NCI-H748 treated with DMSO at 0.1 percent for 48 hours (cell line): ENCODE measurements at places on chromosomes 4 and X.

DNA sequence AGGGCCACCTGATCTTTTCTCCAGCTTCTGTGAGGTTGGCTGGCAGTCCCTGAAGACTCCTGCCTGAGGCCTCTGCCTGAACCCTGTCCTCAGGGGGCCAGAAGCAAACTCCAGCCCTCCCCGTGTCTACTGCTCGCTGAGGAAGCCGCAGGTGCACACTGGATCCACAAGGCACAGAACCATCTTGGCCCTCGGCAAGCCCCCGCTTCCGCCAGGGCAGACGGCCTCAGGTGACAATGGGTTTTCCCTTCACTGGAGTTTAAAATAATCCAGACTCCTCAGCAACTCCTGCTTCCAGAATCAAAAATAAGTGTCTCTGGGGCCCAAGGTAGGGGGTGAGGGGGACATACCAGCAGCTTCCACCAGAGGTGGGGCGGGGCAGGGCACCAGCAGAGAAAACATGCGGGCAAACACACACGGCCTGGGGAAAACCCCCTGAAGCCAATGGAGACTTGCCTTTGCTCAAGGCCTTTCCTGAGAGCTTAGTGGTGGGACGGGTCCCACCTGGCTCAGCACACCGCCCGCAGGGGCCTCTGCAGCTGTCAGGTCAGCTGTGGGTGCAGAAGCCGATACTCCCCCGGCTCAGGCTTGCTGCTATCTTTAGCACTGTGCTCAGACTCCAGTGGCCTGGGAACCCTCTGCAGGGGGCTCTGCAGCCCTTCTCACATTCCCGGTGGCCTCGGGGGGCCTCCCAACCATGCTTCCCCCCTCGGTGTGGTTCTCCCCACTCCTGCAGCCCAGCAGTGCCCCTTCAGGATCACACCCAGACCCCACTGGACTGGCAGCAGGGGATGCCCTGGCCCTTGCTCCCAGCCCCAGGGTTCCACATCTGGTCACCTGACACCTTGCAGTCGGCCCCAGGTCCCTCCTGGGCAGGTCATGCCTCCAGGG lies 1.9 kb downstream of the MYL5 start:
- DNase-seq = no peak

DNA sequence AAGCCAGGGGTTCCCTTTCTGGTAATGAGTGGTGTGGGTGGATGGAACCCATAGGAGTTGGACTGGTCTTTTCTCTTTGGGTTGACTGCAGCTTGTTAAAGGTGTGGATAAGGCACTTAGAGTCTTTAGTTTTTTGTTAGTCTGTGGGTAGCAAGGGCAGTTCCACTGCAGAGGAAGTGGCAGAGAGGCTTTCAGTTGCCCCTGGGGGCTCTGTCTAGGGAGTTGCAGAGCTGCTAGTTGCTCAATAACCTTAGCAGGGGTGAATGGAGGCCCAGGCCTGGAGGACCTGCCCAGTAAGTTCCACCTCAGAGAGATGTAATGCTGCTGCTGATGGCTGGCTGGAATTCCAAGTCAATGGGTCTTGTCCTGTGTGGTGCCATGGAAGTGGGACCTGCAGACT lies 282.6 kb upstream of the NDST4 start:
- no peak for DNase-seq

DNA sequence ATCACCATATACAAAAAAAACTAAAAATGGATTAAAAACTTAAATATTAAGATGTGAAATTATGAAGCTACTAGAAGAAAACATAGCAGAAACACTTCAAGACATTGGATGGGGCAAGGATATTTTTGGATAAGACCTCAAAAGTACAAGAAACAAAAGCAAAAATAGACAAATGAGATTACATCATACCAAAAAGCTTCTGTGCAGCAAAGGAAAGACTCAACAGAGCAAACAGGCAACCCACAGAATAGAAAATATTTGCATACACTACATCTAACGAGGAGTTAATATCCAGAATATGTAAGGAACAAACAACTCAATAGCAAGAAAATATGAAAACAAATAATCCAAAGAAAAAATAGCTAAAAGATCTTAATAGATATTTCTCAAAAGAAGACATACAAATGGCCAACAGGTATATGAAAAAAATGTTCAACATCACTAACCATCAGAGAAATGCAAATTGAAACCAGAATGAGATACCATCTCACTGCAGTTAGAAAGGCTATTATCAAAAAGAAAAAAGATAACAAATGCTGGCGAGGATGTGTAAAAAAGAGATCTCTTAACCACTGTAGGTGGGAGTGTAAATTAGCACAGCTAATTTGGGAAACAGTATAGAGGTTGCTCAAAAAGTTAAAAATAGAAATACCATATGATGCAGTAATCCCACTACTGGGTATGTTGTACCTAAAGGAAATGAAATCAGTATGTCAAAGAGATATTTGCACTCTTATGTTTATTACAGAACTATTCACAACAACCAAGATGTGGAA lies 17.8 kb upstream of the LRCH2 start:
- no peak for DNase-seq

DNA sequence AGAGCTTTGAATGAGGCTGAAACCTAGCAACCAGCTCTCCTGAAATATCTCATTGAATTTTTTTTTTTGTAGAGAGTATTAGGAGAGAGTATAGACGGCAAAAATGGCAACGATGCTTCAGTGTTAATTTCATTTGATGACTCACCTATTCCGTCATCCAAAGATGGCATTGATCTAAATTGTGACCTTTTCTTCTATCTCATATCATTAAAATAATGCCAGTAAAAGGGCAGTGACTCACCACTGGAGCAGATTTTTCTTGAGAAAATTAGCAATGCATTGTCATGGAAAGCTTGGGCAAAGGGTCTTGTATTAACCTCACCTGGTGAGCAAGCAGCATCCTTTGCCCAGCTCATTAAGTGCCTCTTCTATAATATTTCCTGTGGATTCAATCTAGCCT lies 19.6 kb downstream of the VMA21 start:
- no peak for DNase-seq

DNA sequence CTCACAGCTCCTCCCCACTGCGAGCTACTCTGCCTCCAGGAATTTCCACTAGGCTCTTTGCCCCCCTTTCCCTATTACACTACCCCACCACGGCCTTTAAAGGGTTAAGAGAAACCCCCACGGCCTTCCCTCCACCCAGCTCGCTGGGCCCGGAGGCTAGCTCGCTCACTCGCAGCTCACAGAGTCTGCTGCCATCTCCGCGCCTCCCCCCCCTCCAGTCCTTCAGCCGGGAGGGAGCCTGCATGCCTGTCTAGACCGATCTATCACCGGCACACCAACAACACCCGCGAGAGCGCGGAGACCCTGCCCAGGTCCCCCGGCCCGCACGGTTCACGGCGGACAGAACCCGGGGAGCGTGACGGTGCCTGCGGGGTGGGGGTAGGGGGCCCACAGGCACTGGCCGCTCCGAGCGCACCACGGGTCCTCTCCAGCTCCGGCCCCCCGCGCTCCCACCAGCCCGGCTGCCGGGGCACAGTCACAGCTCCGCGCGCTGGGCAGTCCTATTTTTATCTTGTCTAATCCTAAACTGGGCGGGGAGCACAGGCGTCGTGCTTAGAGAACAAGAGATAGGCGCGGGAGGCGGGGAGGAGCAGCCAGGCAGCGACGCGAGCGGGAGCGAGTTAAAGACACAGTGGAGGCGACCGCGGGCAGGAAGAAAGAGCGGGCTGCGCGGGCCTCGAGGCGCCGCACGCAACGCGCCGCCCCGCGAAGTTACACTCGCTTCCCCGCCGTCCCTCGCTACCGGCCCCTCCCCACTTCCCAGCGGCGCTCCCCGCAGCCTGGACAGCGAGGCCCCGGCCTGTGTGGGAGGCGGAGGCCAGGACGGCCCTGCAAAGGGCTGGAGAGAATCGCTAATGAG lies 3.5 kb downstream of the BCOR start:
- peak; percentile 16 for DNase-seq

DNA sequence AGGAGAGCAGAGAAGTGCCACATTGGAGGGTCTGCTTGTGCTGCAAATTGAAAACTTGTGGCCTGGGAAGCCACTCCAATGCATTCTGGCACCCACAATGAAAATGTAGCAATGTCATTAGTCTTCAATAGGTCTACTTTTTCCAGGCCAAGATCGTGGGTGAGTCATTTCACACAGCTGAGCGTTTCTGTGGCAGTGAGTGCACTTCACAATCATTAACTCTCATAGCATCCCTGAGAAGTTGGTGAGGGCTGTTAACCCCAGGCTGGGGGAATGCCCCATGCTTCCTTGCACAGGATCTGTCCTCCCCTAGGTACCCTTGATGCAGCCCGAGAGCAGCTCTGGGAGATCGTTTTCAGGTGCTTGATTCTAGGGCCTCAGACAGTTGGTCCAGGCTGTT lies 196.8 kb upstream of the ATP6AP2 start:
- DNase-seq = no peak

GRCh38 chrX:48509245-48509590 lies 426 bp downstream of the PORCN start:
- no peak for DNase-seq

- no peak for DNase-seq
Observed at GRCh38 chrX:39941332-39941920, 156.3 kb downstream of the BCOR start.

DNA sequence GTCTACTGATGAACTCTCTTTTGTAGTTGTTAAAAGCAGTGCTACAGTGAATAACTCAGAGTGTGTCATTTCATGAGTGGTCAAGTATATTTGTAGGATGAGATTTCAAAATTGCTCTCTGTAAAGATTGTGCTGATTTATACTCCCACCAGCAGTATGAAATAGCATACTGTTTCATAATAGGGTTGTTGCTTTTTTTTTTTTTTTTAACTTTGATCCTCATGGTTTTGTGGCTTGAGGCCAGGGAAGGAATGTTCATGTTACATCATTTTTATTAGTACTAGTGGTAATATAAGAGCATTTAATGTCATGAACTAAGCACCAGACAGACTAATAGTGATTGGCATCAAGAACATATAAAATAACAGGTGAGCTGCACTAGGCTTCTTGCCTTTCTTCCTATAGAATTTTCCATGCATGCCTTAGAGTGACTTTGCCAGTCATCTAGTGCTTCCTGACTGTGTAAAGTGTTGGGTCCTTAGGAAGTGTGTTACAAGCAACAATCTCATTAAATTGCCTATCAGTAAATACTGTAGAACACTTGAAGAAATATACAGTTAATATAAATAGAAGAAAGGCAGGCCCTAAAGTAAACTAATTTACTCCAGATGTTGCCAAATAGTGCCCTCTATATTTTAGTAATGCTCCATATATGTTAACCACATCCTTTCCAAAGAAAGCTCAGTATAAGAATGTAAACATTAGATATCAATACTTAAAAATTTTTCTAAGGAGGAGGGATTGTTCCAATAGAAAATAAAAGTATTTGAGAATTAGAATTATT lies 38.6 kb upstream of the MSMO1 start:
- DNase-seq = no peak

- DNase-seq = no peak
Observed at GRCh38 chr4:651884-652642, 22.0 kb downstream of the ATP5ME start.

- no peak for DNase-seq
Observed at GRCh38 chr4:4655901-4656300, 114.1 kb upstream of the STX18 start.

DNA sequence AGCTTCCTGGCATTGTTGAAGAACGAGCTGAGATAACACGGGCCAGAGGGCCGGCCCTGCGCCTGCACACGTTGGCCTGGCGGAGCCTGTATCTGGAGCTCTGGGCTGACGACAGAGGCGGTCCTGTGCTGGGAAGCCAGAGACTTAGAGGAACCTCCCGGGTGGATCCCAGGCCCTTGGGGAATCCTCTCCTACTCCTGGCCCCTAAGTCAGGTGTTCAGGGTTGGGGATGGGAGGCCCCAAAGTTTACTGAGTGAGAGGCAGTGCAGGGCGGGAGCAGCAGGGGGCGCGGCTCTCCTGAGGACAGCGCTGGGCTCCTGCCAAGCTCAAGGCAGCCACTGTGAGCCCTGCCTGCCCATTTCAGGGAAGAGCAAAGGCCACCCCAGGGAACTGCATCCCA lies 2.5 kb upstream of the HTRA3 start:
- DNase-seq = no peak

DNA sequence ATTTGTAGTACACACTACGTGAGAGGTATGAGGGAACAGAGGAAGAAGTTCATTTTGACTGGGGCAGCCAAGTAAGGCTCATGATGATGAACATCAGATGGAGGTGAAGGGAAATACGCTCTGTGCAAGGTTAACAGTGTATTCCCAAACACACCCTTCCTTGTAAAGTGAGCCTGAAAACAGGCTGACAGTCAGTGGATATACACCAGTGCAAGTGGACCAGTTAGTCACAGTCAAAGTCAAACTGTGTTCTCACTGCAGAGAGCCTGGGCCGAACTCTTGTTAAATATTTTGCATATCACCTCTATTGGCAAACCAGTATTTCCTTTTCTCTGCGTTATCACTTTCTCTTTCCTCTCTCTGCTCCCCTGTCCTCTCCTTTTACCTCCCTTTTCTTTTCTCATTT lies 23.4 kb upstream of the RHOH start:
- DNase-seq = no peak

GRCh38 chr4:37689353-37690095 lies 3.3 kb upstream of the RELL1 start:
- DNase-seq = no peak

- no peak for DNase-seq
Observed at GRCh38 chrX:77802201-77802600, 16.2 kb upstream of the ATRX start.

- no peak for DNase-seq
Observed at GRCh38 chr4:1868912-1869311, 2.3 kb upstream of the NSD2 start.

GRCh38 chrX:74325130-74326059 lies 21.4 kb downstream of the ZCCHC13 start:
- DNase-seq = peak; percentile 33

DNA sequence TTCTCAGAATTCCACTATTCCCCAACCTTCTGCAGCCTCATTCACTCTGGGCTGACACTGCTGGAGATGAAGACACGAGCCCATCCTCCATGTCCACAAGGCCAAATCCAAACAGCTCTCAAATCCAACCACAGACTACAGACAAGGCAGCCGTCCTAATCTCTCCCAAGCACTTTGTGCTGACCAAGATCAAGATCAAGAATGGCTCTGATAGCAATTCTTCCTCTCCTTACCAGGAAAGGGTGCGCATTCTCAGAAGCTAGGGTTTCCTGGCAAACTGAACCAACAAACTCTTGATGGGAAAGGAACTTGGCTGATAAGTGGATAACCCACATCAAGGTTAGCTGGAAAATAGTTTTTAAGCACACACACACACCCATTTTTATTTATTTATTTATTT lies 26.5 kb downstream of the RELL1 start:
- no peak for DNase-seq

- no peak for DNase-seq
Observed at GRCh38 chrX:48475296-48475695, 703 bp upstream of the FTSJ1 start.

DNA sequence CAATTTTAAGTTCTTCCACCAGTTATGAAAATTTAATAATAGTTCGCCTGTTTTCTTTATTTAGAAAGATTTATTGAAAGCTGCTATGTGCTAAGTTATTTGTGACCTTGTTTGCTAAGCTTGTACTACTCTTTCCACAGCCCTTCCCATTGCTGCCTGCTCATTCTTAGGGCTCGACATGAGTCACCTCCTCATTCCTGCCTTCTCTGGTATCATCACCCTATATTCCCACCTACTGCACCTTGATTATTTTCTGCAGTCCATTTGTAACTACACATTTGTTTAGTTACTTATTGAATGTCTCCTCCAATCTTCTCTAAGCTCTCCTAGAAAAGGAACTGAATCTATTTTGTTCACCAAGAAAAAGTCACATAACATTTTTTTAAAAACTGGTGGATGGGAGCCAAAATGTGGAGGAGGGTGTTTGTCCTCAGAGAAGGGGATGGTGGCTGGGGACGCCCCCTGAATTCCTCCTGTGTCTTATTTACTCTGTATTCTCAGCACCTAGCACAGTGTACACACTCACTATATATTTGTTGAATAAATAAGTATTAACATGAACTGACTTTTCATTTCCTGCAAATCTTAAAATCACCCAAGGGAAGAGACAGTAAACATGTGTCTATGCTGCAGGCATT lies 3.7 kb upstream of the RAB9A start:
- DNase-seq = no peak
